NCI-H2029 treated with DMSO at 0.1 percent for 48 hours (cell line): ENCODE measurements at places on chromosomes 7 and 10.

DNA sequence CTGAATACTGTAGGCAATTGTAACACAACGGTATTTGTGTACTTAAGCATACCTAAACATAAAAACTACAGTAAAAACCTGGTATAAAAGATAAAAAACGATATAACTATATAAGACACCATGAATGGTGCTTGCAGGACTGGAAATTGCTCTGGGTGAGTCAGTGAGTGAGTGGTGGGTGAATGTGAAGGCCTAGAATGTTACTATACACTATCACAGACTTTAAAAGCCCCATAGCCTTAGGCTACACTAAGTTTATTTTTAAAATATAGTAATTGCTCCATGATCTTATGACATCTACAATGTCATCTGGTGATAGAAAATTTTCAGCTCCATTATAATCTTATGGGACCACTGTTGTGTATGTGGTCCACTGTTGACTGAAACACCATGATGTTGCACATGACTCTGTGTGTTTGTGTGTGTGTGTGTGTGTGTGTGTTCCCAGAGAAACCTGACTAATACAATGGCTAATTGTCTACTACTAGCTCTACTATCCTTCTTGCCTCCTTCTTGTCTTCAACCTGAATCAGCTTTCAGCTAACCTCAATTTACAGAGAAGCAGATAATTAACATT, 27.6 kb upstream of the PRPF18 start:
- DNase-seq, result no peak

GRCh38 chr7:143316492-143316891, 581 bp downstream of the CLCN1 start:
- no peak for DNase-seq

DNA sequence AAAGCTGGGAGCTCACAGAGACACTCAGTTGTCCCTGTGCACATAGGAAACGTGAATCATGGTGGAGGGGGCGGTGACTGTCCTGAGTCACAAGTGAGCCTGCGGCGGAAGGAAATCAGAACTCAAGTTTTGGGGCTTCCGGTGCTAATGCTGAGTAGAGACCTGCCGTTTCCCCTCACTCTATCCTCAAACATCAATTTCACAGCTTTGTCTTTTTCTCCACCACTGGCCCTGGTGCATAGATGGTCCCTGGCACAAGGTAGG, 21.9 kb downstream of the ADCYAP1R1 start:
- DNase-seq, result no peak

- no peak for DNase-seq
These were observed 2.9 kb downstream of the PKD2L1 start for GRCh38 chr10:100327007-100327717.

DNA sequence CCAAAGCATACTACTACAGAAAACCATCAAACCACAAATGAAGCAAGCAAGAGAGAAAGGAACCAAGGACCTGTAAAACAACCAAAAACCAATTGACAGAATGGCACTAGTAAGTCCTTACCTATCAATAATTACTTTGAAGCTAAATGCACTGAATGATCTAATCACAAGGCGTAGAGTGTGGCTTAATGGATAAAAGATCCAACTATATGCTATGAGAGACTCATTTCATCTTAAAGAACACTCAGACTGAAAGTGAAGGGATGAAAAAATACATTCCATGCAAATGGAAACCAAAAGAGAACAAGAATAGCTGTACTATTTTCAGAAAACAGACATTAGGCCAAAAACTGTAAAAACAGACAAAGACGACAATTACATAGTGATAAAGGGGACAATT, 70.7 kb downstream of the CRPPA start:
- DNase-seq, result no peak

DNA sequence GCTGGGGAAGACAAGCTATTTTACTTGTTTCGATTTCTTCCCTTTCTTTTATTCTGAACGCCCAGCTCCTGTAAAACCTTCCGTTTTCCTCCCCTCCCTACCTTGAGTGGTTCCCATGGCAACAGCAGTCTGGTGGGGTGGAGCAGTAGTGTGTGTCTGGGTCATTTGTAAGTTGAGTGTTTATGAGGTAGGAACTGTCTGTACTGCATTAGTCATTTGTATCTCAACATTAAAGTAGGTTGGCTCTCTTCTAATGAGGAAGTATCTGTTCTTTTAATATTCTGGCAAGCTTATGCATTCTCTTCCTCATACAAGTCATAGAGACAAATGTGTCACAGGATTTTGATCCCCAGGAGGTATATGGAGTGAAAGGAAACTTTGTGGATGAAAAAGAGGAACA, 85.3 kb upstream of the CCDC6 start:
- DNase-seq, result peak; percentile 61

DNA sequence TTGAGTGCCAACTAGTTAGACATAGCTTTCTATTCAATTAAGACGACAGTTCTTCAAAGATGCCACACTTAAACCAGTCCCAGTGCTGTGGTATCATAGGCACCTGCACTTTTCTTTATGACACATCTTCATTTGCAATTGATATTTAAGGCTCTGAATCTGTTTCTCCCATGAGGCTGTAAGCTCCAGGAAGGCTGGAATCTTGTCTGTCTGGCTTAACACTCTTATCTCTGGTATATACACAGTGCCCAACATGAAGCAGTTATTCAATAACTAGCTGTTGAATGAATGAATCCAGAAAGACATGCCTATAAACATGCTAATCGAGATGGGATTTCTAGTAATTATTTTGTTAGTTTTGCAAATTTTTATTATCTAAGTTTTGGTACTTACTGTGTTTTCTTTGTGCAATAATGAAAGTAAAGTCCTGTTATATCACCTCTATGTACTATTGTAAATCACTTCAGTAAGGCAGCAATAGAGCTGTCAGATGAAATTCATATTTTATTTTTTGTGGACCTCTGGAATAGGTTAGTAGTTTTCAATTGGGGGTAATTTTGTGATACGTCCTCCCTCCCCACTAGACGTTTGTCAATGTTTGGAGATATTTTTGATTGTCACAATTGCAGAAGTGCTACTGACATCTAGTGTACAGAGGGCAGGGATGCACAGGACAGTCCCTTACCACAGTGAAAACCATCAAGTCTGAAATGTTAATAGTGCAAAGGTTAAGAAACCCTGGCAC, 51.3 kb upstream of the STEAP4 start:
- DNase-seq, result no peak
